ENCODE measurements at places on chromosomes 6 and 20. TPM values are rescaled to one million over a fixed set of nuclear protein-coding genes. Genes with fewer than 3 reads are reported as not detected.

GRCh38 chr20:22684763-22685443 lies 100.5 kb upstream of the FOXA2 start:
- no peak overlapping the region for H3K4me3 ChIP-seq
- no peaks in the 10 kb centered on the region for H3K36me3 ChIP-seq
- no peaks in the 10 kb centered on the region for H3K4me1 ChIP-seq
- no peak overlapping the region for H3K27ac ChIP-seq
- DNase-seq: no peak

DNA sequence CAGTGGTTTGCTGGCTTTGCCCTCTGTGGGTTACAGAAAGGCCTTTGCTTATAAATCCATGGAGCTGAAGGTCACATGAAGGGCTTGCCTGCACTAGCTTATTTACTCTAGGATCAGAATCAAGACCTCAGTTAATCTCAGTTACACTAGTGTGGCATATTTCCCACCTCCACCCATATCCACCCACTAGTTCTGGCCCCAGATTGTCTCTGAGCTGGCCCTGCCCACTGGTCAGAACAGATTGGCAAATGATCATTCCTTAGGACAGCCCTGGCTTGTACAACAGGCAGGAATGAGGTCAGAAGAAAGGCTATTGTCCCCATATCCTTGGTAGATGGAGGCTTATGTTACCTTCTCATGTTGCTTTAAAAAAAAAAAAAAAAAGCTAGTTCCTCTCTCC lies 33.3 kb upstream of the SASH1 start:
- no peaks in the 10 kb centered on the region for H3K36me3 ChIP-seq
- no peak for DNase-seq
- no peaks in the 10 kb centered on the region for H3K4me1 ChIP-seq
- H3K4me3 ChIP-seq: no peak overlapping the region

DNA sequence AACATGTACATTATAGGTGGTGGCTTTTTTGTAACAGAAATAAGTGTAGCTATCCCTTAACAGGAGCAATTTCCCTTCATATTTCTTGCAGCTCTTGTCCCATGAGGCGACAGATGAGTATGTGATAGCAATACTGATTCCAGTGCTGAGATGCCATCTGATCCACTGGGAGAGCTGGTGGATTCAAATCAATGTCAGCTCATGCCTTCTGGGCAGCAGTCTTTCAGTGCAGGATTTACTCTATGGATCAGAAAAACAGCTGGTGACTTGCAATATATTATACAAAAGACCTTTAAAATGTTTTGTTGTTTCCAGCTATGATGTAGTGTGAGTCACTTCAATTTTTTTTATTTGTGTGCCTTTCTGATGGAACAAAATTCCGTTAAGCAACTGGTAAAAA lies 259.9 kb upstream of the SASH1 start:
- no peak overlapping the region for H3K4me3 ChIP-seq
- no peak for DNase-seq
- no peaks in the 10 kb centered on the region for H3K4me1 ChIP-seq
- H3K36me3 ChIP-seq: no peaks in the 10 kb centered on the region

DNA sequence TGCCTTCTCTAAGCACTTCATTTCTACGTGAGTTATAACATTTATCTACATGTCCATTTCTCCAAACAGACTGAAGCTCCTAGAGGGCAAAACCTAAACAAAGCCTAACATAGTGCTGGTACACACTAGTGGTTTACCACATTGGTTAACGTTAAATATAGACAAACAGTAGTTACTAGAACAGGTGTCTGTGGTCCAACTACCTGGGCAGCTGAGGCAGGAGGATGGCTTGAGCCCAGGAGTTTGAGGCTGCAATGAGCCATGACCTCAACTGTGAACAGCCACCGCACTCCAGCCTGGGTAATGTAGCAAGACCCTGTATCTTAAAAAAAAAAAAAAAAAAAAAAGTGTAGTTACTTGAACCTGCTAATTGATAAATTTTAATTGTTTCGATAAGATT lies 26.5 kb downstream of the PTPRK start:
- H3K27me3 ChIP-seq: no peaks in the 10 kb centered on the region
- H3K36me3 ChIP-seq: no peaks in the 10 kb centered on the region
- H3K27ac ChIP-seq: no peak overlapping the region
- H3K4me3 ChIP-seq: no peak overlapping the region
- DNase-seq: no peak
- no peaks in the 10 kb centered on the region for H3K4me1 ChIP-seq

GRCh38 chr6:110661414-110661813 lies 153.9 kb downstream of the CDK19 start:
- no peak overlapping the region for H3K27ac ChIP-seq
- no peaks in the 10 kb centered on the region for H3K36me3 ChIP-seq
- DNase-seq: no peak
- H3K4me3 ChIP-seq: no peak overlapping the region
- no peaks in the 10 kb centered on the region for H3K4me1 ChIP-seq
- no peaks in the 10 kb centered on the region for H3K27me3 ChIP-seq

- no peak for DNase-seq
- no peaks in the 10 kb centered on the region for H3K27me3 ChIP-seq
- no peaks in the 10 kb centered on the region for H3K4me1 ChIP-seq
- no peak overlapping the region for H3K4me3 ChIP-seq
- H3K27ac ChIP-seq: no peak overlapping the region
- no peaks in the 10 kb centered on the region for H3K36me3 ChIP-seq
Measured at GRCh38 chr20:57280221-57280620, 13.8 kb upstream of the BMP7 start.

Gene MOG
- not detected for total RNA-seq

Gene ELOVL4
- 11.2 TPM for total RNA-seq

Gene IYD
- total RNA-seq: not detected

All from uterus (tissue), 4 donors.